Glutamatergic neuron (in vitro differentiated cells): ENCODE measurements at places on chromosomes 3 and 15.

- no peak for DNase-seq
These were observed 33.4 kb downstream of the SLCO3A1 start for GRCh38 chr15:91886878-91887277.

- DNase-seq, result no peak
These were observed 1.8 kb upstream of the GPR15 start for GRCh38 chr3:98529856-98530459.

DNA sequence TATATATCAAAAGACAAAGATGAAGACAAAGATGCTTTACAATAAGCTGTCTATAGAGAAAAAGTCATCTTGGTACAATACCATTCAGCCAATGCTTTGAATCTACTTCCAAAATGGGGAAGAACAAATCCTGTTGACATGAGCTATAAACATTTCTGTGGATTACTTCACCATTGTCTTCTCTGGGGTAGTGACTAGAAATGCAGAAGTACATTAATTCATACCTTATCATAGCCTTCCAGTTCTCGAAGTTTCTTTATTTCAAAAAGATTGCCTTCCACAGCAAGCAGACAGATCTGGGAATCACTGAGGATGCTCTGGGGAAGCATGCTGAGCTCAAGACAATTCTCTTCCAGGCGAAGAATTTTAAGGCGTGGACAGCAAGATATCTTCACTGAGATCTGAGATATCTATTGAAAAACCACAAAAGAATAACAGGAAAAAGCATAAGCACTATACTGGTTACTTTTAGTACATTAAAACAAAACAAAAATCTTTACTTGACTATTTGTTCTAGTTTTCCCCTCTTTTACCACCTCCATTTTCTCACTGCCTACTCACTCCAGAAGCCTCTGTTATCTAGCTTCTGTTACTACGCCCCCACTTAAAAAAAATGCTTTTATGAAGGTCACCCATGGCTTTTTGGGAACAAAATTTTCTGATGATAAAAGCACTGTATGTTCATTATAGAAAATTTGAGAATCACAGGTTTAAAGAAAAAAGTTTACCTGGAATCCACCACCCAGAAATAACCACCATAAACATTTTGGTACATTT, 3.6 kb downstream of the LRRC57 start:
- DNase-seq, result no peak

- DNase-seq, result no peak
These were observed 163.8 kb upstream of the CDIN1 start for GRCh38 chr15:36415643-36416042.

DNA sequence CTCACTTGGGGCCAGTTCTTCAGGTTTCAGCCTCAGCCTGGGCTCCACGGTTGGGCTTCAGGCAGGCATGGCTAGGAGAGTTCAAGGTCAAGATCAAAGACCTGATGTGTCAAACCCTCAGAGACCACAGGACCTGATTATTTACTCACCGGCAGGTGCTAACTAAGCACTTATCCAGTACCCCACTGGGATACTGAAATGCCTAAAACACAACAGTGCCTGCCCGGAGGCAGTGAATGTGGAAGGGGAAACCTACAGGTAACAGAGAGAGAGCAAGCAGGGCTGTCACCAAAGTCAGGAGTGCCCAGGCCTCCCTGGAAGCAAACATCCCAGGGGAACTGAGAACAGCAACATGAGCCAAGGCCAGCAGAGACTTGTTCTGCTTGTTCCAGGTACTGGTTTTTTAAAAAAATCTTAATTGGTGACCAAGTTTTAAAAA, 6.7 kb downstream of the IDH2 start:
- no peak for DNase-seq

DNA sequence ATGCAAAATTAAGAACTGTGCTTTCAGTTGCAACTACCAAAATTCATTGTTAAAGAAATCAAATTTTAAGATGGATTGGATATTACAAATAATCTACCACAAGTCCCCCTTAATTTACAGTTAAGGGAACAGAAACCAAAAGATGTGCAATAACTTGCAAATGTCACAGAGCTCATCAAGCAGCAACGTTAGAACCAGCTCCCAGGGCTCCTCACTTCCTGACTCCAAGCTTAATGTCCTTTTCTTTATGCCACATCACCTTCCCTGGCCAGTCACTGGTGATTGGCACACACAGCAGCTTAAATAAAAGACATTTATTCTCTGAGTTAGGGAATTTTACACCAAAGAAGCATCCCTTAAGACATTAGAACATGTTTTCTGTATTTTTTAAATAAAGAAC, 159.7 kb downstream of the RSL24D1 start:
- DNase-seq, result no peak

DNA sequence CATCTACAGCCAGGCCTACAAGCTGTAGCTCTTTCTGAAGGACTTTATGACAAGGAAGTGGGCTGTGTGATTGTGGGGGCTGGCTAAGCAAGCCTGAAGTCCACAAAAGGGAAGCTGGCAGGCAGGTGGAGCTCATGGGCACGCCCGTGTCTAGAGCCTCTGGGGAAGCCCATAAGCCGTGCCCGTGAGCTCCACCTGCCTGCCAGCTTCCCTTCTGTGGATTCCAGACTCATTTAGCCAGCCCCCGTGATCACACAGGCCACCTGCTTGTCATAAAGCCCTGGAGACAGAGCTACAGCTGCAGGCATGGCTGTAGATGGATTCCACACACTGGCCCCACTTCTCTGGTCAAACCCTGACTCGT, 15.2 kb downstream of the EFCC1 start:
- no peak for DNase-seq

DNA sequence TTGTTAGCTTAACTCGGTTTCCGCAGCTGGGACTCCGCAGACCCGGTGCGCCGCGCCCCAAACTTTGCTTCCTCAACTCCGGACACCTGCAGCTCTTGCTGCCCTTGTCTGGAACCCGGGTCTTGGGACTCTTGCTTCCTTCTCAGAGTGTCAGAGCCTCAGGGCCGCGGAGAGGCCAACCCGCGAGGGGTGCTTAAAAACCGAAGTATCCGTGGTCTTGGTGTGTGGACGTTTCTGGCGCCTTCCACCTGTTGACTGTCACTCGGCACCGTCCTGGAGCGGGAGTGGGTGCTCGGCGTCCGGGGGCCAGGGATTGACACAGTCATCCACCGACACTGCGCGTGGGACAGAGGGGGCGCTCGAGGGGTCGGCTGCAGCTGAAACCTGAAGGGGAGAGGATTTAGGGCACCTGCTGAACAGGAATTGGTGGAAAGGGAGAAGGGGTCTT, 386 bp downstream of the SQOR start:
- peak; percentile 66 for DNase-seq

GRCh38 chr15:68278595-68279405, 1.3 kb downstream of the FEM1B start:
- peak; percentile 29 for DNase-seq

GRCh38 chr15:27828746-27829145, 270.4 kb downstream of the OCA2 start:
- DNase-seq, result no peak

DNA sequence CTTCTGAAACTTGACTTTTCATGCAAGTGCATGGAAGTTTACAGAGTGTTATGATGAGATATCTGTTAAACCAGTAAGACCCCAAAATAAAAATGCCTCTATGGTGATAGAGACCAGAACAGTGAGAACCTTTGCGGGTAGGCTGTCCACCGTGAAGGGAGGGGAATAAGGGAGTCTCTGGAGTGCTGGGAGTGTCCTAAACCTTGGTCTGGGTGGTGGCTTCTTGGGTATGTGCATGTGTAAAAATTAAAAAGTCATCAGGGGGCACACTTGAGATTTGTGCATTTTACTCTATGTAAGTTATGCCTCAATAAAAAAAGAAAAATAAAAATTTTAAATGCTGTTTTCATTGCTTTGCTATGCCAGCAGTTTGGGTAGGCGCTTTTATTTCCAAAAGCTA, 38.2 kb upstream of the BNC1 start:
- DNase-seq, result no peak

- DNase-seq, result peak; percentile 2
These were observed 16.4 kb downstream of the CORO2B start for GRCh38 chr15:68595260-68595564.

- DNase-seq, result no peak
These were observed 32.9 kb upstream of the ALPK3 start for GRCh38 chr15:84784262-84784661.

- peak; percentile 72 for DNase-seq
These were observed 46.2 kb downstream of the PTH1R start for GRCh38 chr3:46923559-46924350.

DNA sequence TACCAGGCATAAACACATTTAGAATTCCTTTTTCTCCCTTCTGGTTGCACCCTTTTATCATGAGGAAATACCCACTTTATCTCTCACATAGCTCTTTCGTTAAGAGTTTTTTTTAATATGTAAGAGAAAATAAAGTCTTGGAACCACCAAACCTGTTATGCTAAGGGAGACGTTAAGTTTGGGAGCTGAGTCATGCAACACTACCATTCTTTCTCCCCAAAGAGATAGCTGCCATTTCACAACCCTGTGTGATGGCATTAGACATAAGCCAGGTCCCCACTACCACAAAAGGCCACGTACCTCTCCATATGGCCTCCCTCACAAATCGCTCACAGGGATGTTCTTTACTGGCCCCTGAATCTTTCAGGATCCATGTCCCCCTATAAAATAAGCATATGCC, 7.6 kb upstream of the NIPA1 start:
- no peak for DNase-seq

DNA sequence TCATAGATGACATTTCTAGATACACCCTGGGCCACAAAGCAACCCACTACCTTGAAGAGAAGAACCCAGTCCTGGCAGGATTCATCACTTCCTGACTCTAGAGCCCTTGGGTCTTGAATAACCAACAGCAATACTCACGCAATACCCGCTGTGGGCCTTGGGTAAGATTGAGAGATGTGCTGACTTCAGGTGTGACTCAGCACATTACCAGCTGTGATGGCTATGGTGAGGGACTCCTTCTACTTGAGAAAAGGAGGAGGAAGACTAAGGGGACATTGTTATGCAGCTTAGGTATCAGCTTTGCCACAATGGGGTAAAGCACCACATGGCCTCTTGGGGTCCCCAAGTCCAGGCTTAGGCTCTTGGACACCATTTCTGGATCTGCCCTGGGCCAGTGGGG, 14.9 kb downstream of the C3orf33 start:
- DNase-seq, result no peak

- DNase-seq, result no peak
These were observed 5.5 kb upstream of the TPRG1 start for GRCh38 chr3:189166321-189166720.

DNA sequence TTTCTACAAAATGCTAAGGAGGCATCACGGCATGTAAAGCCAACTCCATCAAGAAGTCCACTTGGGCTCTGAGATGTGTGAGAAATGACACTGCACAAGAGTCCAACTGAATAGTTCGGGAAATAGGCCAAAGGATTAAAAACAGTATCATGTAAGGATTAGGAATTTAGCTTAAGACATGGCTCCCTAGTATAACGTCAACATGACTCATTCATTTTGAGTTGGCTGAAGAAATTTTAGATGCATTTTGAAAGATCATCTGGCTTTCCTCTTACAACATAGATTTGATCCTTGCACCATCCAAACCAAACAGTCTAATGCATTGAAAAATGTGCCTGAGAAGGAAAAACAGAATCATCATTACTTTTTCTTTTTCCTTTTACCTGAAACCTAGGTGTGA, 109.3 kb upstream of the MME start:
- no peak for DNase-seq

DNA sequence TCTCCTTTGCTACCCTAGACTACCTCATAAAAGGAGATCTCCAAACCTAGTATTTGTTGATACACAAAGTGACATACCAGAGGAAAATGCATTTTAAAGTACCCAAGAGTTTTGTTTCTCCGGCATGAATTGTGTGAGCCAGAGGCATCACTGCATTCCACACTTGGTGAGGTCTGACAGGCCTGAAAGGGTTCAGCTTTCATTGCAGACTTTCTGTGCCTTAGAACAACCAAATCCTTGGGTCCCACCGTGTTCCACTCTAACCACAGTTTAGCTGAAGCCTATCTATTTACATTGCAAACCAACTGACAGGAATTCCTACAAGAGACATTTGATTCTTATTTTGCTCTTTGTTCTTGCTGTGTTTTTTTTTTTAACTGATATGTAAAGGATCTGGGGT, 21.0 kb upstream of the EID1 start:
- DNase-seq, result no peak

DNA sequence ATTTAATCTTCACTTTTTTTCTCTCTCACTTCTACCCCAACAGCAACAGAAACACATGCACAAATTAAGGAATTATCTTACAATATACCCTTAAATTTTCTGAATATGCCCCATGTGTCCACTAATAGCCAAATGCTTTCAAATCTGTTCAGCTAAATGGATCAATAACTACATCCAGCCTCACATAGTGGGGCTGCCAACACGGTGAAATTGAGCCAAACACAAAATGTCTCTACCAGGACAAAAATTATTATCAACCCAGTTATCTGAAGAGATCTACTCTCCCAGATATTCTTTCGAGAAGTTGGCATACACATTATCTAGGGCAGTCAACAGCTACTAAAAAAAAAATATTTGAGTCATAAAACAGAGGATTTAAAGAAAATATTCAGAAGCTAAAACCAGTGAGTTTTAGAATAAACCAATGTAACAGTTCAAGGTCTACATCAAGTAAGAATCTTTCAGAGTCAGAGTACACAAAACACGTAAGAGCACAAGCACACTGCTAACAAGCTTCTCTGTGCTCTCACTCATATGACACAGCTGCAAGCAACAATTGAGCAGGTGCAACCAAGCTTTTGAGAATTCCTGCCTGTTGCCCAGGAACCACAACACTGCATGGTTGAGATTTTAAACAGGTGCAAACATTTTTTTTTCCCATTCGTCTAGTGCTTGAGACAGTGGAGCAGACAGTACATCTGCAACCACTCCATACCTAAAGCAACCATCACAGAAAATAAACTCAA, 247.7 kb downstream of the ZBTB20 start:
- no peak for DNase-seq

- peak; percentile 82 for DNase-seq
These were observed at the start of gene LINGO1 for GRCh38 chr15:77632534-77633133. Gene LINGO1, minus strand, starts transcription at chr15:77632912. Its CDS starts 597 bp downstream, at chr15:77632315.

- DNase-seq, result no peak
These were observed 1.9 kb downstream of the RAP2B start for GRCh38 chr3:153163756-153164550.

DNA sequence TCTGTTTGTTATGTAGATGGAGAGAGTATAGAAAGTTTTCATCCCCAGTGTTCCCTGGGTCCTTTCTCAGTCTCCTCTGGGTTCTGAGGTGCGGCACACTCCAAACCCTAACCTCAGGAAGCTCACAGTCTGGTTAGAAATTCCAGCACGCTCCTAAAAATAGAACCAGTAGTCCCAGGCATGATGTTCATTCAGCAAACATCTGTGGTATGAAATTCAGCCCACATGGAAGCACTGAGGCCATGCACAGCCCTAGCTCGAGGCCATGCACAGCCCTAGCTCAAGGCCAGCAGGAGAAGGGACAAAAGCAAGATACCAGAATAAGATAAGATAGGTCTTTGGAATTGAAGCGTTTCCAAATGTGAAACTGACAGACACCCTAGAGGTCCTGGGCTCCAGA, 82.3 kb upstream of the OXTR start:
- no peak for DNase-seq

DNA sequence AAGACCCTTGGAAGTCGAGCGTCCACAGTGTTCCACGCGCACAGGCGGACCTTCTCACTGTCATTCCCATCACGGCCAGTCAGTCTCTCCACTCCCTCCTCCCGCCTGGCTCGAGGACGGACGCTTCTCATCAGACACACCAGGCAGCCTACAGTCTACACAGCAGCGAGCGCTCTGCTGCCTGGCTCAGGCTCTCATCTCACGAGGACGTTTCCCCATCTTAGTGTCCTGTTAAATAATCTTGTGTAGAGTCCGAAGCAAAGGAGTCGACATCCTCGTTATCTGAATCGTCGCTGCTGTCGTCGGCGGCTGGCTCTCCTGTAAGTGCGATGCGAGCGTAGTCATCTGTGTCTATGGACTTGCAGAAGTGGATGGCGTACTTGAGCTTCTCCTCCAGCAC, 12.4 kb upstream of the OCA2 start:
- DNase-seq, result no peak
